ENCODE measurements at places on chromosomes 11 and 22.

GRCh38 chr11:65931773-65932557 is 12.7 kb downstream of the DRAP1 start:
- DNase-seq: peak; percentile 9

GRCh38 chr11:94924171-94924572 is 49.2 kb downstream of the CWC15 start:
- no peak for DNase-seq

DNA sequence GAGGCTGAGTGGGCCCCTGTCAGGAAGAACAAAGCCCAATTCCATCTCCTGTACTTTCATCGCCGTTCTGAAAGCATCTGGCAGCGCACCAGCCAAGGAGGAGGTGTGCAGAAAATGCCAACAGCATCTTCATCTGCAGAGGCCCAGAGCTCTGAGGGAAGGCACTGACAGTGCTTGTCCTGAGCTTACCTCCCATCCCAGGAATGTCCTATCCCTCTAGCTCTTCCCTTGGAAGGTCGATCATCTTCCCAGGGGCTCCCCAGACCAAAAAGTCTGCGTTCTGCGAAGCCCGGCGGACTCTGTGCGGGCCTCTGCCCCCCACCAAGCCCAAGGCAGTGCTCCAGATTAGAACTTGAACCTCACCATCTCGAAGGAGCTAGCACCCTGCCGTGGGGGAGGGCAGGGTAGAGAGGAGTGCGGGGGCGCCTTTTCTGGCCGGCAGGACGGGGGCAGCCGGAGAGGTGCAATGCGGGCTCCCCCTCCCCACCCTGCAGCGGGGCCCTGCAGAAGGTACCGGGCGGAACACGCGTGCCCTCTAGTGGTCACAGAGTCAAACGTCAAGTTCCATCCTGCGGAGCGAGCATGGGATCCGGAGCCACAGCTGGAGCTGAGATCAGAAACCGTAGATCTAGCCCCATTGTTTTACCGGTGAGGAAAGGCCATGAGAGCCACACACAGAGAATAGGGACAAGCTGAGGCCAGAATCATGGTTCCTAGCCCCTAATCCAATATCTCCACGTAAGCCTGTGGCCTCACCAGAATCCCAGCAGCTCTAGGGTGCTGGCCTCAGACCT is 5.0 kb downstream of the SCN2B start:
- DNase-seq: peak; percentile 70

GRCh38 chr22:22045571-22046335 is 63.2 kb upstream of the TOP3B start:
- no peak for DNase-seq

All from choroid plexus epithelial cell (primary cell).